HCT116 (cell line): ENCODE measurements at places on chromosomes 5 and 9. TPM values are rescaled to one million over a fixed set of nuclear protein-coding genes. Genes with fewer than 3 reads are reported as not detected.

DNA sequence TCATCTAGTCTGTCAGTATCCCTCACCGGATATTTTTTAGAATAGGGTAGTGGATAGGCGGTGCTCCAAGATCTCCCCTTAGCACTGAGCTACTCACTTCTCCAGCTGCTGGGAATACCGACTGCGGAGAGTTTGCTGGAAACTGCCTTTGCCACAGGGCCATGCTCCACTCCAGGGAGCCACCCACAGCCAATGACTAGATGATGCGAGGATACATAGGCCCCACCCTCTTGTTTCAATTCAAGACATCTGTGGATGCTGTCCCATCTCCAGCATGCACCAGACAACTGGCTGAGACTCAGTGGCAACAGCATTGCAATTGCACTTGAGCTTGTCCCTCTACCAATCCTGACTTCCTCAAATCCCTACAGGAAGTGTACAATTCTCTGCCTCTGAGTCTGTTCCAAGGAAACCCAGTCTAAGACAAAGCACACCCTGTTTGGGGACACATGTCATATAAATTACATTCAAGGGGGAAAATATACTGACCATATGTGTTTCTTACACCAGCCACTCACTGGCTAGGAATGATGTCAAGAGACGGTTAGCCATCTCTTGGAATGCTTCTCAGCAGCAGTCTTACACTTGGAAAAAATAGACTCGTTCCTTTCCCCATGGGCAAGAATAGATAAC lies 312.6 kb upstream of the KIF2A start:
- no peaks in the 10 kb centered on the region for H3K4me1 ChIP-seq
- peaks cover 64% of the 10 kb centered on the region; the same call in 1 of the 2 replicates for H3K27me3 ChIP-seq
- no peak overlapping the region for H3K27ac ChIP-seq
- no peaks in the 10 kb centered on the region for H3K36me3 ChIP-seq

GRCh38 chr5:73205305-73205704 lies 32.3 kb downstream of the TMEM174 start:
- no peak for DNase-seq
- no peaks in the 10 kb centered on the region; the same call in 1 of the 2 replicates for H3K4me1 ChIP-seq
- H3K27ac ChIP-seq = no peak overlapping the region
- H3K4me3 ChIP-seq = no peak overlapping the region

- no peak overlapping the region for H3K4me3 ChIP-seq
- no peaks in the 10 kb centered on the region for H3K36me3 ChIP-seq
- no peak for DNase-seq
These were observed 50.0 kb downstream of the HACD4 start for GRCh38 chr9:20981486-20981885.

TRIO gene
- total RNA-seq = 68.4 TPM

DNA sequence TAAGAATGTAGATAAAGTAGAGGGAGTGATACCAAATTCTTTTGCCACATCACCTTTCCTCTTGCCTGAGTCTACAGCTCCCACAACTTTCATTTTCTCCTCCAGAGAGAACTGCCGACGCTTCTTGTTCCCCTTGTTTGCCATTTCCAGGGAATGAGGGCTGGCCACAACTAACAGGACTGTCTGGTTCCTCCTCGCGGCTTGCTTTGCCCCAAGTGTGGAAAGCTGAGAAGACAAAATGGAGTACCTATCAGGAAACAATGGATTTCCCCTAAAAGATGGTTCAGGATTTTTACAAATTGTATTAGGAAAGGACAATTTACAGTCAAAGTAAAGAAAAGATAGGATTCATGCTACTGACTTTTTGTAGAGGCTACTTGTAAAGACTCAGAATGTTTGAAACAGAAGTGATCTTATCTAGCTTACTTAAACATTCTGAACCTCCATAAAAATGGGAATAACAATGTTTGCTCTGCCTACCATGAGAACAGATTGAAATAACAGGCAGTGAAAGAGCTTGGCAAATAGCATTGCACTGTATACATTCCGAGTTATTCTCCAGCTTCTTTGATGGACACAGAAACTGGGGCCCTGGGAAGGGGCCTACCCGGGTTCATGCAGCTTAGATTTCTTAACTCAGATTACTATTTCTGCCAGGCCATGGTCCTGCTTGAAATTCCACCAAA lies 4.1 kb downstream of the TIGD6 start:
- H3K4me1 ChIP-seq = peaks cover 4% of the 10 kb centered on the region; the same call in 1 of the 2 replicates
- no peaks in the 10 kb centered on the region for H3K36me3 ChIP-seq
- no peak for DNase-seq
- no peak overlapping the region for H3K4me3 ChIP-seq
- H3K27ac ChIP-seq = no peak overlapping the region

PFN3 gene
- not detected for total RNA-seq

DNA sequence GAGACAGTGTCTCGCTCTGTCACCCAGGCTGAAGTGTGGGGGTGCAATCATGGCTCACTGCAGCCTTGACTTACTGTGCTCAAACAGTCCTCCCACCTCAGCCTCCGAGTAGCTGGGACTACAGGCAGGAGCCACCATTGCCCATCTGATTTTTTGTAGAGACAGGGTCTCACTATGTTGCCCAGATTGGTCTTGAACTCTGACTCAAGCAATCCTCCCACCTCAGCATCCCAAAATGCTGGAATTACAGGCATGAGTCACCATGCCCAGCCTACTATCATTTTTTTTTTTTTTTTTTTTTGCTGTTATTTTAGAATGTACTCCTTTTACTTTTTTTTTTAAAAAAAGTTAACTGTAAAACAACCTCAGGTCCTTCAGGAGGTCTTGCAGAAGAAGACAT lies 449.0 kb downstream of the CCDC171 start:
- H3K27me3 ChIP-seq = no peaks in the 10 kb centered on the region
- peaks cover 25% of the 10 kb centered on the region for H3K4me1 ChIP-seq
- no peak for DNase-seq
- no peak overlapping the region for H3K27ac ChIP-seq

FAM240B gene
- total RNA-seq = not detected

GRCh38 chr9:110252509-110253139 lies 3.7 kb downstream of the TXN start:
- DNase-seq = no peak
- peaks cover 22% of the 10 kb centered on the region for H3K36me3 ChIP-seq
- H3K4me1 ChIP-seq = peaks cover 7% of the 10 kb centered on the region
- no peak overlapping the region for H3K27ac ChIP-seq

GRCh38 chr9:79709743-79710674 lies 138.2 kb downstream of the TLE4 start:
- no peak for DNase-seq
- H3K36me3 ChIP-seq = no peaks in the 10 kb centered on the region
- no peaks in the 10 kb centered on the region for H3K4me1 ChIP-seq
- H3K27ac ChIP-seq = no peak overlapping the region
- H3K4me3 ChIP-seq = no peak overlapping the region

LHX3 gene
- total RNA-seq = not detected

- no peak for DNase-seq
- H3K27ac ChIP-seq = no peak within 1 kb of the TSS
- peaks cover 13% of the 10 kb centered on the region; the same call in 1 of the 2 replicates for H3K4me1 ChIP-seq
- H3K4me3 ChIP-seq = no peak within 1 kb of the TSS
- H3K36me3 ChIP-seq = no peaks in the 10 kb centered on the region
- no peaks in the 10 kb centered on the region for H3K27me3 ChIP-seq
These were observed at the start of gene CA9 for GRCh38 chr9:35673132-35674024. Gene CA9, plus strand, starts transcription at chr9:35673928. Its CDS starts 32 bp downstream, at chr9:35673960.

- H3K36me3 ChIP-seq = no peaks in the 10 kb centered on the region
- no peaks in the 10 kb centered on the region for H3K27me3 ChIP-seq
- no peak overlapping the region for H3K4me3 ChIP-seq
- no peak for DNase-seq
- no peaks in the 10 kb centered on the region; the same call in 1 of the 2 replicates for H3K4me1 ChIP-seq
These were observed 37.0 kb upstream of the RAB3C start for GRCh38 chr5:58545912-58546311.
